Urinary bladder (tissue), 4 donors: ENCODE measurements at places on chromosomes 2 and 18. TPM values are rescaled to one million over a fixed set of nuclear protein-coding genes. Genes with fewer than 3 reads are reported as not detected.

Gene TMEM178A
- polyA plus RNA-seq: 1.3 TPM

Gene TFCP2L1
- polyA plus RNA-seq: 0.41 TPM

Gene PAX8
- polyA plus RNA-seq: 0.19 TPM

GRCh38 chr2:169077674-169078240 lies 8.4 kb downstream of the DHRS9 start:
- DNase-seq: no peak

DNA sequence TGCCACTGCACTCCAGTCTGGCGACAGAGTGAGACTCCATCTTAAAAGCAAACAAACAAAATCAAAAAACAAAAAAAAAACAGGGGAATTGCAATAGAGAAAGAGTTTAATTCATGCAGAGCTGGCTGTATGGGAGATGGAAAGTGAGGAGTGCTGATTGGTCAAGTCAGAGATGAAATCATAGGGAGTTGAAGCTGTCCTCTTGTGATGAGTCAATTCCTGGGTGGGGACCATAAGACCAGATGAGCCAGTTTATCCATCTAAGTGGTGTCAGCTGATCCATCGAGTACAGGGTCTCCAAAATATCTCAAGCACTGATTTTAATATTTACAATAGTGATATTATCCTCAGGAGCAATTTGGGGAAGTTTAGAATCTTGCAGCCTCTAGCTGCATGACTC lies 45.3 kb downstream of the FRZB start:
- DNase-seq: no peak

DNA sequence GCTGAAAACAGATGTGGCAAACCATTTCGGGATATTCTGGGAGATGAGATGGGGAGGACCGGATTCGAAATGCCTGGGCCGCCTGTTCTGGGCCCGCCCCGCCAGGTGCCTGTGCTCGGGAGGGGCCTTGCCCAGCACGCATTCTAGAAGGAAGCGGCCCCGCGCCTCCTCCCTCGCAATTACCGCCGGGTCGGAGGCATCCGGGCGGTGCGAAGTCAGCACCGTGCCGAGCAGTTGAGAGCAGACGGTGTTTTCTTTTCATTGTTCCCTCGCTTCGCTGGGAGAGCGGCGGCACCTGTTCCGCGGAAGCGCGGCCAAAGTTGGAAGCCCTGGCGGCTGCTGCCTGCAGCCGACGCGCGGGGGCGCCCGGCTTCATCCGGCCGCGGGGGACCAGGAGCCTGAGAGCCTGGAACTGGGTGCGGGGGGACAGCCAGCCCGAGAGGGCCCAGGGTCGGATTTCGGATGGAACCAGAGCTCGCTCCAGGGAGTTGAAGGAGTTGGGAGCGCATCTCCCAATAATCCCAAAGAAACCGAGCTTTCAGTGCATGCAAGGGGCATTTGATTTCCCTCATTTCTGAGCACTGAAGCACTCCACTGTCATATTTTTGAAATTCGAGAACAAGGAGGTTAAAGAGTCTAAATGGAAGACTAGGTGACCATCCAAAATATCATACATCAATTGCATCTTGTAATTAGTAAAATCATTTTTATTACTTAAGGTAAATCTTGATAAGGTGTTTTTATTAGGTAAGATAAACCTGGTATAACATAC lies 241.8 kb upstream of the RAB12 start:
- no peak for DNase-seq

DNA sequence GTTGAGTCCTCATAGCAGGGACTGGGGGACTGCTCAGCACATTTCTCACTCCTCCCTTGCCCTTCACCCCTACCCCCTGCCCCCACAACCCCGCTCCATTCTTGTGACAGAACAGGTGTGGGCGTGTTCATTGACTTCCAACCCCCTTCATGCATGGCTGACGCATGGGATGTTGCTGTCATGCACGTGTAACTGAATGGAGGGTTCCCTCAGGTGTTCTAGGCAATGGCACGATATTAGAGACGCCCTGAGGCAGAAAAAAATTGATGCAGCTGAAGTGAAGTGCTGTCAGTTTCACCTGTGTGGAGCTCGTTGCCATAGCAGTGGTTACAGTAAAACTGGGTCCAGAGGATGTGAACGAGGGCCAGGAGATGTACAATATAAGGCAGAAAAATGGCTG lies 6.5 kb upstream of the THOC1 start:
- DNase-seq: no peak
